Neural crest cell (in vitro differentiated cells): ENCODE measurements at places on chromosomes 3 and 15.

DNA sequence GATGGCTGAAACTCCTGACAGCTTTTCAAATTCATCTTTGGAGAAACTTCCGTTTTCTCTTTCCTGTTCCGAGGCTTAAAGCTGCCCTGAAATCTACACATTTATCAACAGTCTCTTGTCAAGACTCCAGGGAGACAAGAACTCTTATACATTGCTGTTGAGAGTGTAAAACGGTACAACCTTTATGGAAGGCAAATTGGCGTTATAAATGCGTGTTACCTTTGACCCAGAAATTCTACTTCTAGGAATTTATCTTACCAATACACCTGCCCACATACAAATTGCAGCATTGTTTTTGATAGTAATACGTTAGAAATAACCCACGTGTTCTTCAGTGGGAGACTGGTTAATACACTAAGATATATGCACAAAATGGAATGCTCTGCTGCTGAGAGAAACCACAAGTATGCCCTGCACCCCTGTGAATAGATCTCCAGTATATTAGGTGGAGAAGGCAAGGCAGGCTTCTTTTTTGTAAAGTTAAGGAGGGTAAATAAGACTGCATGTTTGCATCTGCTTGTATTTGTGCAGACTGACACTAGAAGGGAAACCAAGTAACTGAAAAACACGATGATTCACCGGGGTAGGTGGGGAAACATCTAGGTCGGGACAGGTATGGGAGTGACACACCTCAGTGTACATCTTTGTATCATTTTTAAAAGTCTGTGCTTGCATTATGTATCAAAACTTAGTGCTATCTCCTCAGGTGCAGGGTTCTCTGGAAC lies 97.5 kb downstream of the IGF1R start:
- DNase-seq, result no peak

- DNase-seq, result no peak
These were observed 851 bp upstream of the TEX55 start for GRCh38 chr3:119145128-119145499.

DNA sequence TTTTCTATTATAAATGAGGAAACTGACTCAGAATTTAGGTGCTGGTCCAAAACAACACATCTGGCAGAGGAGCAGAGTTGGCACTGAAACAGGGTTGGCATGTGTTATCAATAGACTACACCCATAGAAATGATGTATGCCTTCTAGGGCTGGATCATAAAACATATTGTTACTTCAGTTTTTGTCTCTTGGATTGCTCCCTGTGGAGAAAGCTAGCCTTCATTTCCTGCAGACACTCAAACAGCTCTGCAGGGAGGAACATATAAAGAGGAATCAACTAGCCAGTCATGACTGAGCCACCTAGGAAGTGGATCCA lies 507 bp upstream of the MRPL3 start:
- no peak for DNase-seq

- no peak for DNase-seq
These were observed 25.3 kb upstream of the AGBL1 start for GRCh38 chr15:86054338-86054737.

DNA sequence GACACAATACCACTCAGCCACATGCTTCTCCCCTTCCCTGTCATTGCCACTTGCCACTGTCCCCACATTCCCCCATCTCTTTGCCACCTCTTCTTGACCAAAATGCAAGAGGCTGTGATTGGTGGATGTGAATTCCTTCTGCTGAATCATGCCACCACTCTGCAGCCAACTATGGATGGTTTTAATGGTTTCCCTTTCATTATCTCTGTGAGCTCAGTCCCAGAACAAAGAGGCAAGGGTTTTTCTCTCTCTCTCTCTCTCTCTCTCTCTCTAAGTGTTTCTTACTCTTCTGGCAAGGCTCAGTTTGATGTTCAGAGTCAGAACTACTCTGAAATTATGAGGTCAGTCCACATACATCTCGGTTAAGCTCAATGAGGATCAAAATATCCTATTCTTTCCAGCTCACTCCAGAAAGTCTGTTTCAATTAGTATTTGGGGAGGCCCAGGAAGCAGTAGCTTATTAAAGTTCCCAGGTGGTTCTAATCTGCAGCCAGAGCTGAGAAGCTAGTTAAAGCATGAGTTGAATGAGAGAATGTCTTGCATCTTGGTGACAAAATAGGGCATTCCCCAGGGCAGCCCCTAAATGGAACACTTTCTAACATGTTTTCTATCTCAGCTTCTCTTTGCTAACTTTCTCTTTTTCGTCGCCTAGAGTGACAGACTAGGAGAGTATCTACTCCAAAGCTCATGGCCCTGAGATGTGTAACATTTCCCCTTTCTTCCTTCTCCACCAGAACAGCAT lies 8.5 kb upstream of the ILDR1 start:
- no peak for DNase-seq

GRCh38 chr3:120567370-120568201 lies 28.6 kb upstream of the NDUFB4 start:
- no peak for DNase-seq

DNA sequence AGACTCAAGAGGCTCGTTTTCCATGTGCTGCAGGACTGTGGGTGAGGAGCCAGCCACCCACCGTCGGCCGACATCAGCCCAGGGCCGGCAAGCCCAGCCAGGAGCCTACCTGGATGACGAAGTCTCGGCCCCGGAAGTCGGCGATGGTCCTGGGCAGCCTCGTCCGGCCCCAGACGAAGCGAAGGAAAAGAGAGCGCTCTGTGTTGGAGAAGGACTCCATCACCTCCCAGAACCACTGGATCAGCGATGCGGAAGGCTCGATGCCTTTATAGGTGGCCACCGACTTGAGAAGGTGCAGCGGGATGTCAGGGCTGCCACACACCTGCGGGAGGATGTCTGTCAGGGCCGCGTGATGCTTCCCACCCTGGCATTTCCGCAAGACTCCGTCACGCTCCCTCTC lies 13.8 kb upstream of the OCA2 start:
- no peak for DNase-seq

GRCh38 chr3:137992592-137992991 lies 17.4 kb upstream of the CLDN18 start:
- no peak for DNase-seq

GRCh38 chr3:18735005-18735404 lies 309.9 kb upstream of the SATB1 start:
- DNase-seq, result no peak

DNA sequence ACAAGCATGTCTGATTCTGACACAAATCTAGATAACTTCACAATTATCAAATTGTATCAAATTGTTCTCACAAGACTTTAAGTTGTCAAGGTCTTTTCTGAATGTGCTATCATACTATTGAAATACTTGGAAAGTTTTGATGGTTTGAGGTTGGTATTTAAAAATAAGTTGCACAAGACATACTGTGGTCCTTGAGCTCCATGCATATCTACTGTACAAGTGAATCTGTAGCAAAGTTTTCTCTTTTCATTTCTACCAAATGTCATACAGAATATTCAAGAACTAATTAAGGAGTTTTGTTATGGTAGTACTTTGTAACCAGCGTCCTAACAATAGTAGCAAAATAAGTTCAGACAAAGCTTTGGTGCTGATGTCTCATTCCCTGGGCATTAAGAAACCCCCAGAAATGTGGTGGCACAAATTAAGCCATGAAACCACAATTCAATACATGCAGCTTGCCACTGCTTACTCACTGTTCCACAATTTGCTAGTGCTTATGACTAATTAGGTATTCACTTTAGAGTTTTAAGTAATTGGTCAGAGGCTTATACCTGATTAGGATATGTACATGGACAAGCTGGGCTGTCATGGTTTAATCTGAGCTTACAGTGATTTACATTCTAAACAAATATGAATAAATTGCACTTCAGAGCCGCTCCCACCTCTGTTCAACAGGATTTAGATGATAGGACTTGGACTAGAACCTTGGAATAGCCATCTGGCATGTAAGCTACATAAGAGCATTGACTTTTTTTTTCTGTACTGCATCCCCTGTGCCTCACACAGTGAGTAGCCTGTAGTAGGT lies 8.8 kb downstream of the TBC1D23 start:
- no peak for DNase-seq

GRCh38 chr3:164550857-164551256 lies 527.4 kb downstream of the SI start:
- no peak for DNase-seq

DNA sequence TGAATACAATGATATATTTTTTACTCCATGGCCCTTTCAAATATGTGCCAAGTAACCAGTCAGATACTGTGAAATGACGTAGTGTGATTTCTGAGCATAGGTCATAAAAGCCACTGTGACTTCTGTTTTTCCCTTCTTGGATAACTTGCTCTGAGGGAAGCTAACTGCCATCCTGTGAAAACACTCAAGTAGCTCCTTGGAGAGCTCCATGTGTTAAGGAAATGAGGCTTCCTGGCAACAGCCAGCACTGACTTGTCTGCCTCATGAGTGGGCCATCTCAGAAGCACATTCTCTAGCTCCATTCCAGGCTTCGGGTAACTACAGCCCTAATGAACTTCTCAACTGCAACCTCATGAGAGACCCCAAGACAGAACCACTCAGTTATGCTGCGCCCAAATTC lies 9.5 kb upstream of the CCDC80 start:
- no peak for DNase-seq

- DNase-seq, result no peak
These were observed 153.7 kb upstream of the ABI3BP start for GRCh38 chr3:101146946-101147345.

DNA sequence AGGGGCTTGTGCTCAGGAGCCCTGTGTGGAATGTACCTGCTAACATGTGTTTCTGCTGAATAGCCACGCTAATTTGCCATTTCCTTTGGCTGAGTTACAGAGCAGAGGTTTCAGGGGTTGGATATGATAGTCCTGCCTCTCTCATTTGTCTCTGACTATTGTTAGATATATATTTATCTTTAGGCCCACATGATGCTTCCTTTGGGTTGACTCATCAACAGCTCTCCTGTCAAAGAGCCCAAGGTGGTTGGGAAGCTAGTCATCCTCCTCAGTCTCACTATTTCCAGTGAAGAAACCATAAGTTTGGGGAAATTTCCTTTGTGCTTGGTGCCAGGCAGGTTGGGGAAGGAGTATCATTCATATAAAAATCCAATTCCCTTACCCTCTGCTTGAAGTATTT lies 1194.6 kb downstream of the ZPLD1 start:
- DNase-seq, result no peak

- no peak for DNase-seq
These were observed 108.3 kb downstream of the VGLL4 start for GRCh38 chr3:11535243-11535960.

GRCh38 chr3:177168431-177168830 lies 28.9 kb downstream of the TBL1XR1 start:
- no peak for DNase-seq

DNA sequence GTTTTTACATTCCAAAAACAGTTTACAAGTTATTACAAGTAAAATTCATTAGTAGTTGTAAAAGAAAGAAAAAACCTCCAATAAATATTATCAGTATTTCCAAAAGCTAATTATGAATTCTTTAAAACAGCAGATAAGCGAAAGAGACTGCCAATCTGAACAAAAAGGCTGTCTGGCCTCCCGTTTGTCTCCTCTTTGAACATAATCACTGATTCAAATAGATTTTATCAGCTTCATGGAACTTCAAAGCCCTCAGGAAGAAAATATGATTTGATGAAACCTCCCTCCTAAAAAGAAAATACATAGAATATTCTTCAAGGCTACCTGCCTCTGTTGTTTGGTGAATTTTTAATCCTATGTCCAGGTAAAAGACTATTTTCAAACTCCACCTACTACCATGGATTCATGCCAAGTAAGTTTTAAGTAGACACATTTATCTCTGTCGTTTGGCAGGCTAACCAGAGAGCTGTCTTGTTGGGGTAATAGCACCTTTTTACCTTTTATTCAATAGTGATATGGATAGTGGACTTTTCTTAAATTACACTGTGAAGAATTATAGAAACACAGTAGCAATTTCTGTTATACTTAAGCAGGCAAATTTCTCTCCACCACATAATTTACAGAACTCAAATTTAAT lies 35.0 kb downstream of the SATB1 start:
- DNase-seq, result no peak

DNA sequence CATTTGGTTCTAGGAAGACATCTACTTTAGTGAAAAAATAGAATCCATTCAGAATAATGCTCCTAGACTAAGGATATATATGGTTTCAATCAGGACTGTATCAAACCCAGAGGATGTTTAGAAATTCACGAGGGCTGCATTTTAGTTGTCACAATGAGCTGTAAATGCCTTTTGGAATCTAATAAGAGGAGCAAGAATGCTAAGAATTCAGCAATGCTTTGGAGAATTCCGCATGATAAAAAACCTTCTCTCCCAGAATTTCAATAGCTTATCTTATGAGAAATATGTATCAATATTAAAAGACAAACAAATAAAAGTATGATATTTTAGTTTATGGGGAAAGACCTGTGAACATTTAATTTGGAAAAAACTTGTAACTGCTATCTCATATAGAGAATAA lies 885.1 kb downstream of the ZPLD1 start:
- no peak for DNase-seq

DNA sequence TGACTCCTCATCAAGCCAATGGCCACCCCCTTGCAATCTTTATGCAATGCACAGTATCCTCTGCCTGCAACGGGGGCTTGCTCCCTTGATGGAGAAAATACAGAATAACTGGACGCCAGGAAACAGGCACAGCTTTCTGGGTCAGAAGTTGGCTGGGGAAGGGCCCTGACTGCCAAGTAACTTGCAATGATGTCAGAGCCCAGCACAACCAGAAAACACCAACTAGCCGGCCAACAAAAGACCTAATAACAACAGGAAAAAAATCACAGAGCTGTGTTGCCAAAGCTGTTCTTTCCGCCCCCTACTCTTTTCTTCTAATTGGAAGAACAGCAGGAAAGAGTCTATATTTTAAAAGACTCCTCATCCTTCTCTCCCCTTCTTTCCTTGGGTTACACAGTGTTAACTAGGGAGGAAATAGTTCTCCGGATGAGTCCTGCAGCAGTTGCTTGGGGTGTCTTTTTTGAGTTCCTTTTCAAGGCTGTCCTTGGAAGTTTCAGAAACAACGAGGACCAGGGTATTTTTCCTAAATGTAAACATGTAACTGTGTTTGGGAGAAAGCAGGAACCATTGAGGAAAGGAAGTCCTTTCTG lies 1.4 kb upstream of the SEMA6D start:
- no peak for DNase-seq

DNA sequence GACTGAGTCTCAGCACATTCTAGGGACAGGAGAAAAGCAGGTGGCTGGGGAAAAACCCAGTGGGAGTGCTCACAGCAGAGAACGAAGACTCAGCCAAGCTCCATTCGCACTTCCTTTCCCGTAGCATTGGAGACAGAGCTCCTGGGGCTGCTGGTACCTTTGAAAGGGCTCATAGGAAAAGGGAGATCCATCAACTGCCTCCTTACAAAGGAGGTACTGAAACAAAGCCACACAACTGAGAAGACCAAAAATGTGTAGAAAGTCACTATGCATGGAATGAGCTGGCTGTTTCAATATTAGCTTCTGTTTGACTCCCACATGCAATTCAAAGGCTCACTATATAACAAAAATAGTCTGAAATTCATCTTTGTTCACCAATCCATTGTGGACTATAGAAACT lies 16.9 kb downstream of the STIMATE start:
- no peak for DNase-seq

- no peak for DNase-seq
These were observed 43.7 kb upstream of the MRPL3 start for GRCh38 chr3:131546441-131546840.

DNA sequence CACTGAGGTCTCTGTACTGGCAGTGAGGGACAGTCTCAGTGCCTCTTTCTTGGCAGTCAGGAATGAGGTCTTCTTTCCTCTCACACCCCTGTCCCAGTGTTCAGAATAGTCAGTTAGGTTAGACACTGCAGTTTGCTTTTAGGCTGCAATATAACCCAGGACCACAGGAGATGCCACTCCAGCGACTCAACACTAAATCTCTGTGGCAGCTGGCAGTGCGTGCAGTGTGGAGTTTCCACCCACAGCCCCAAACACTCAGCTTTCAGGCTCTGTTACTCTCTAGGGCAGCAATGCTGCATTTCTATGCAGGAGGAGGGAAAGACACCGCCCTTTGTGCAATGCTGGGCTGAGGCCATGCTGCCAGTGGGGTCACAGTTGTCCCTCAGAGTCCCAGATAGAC lies 150.2 kb upstream of the SUCLG2 start:
- DNase-seq, result no peak
